ENCODE measurements at places on chromosomes 6 and 20.
A peak's percentile ranks its signal among the peaks of the same experiment; 100 is the strongest.

DNA sequence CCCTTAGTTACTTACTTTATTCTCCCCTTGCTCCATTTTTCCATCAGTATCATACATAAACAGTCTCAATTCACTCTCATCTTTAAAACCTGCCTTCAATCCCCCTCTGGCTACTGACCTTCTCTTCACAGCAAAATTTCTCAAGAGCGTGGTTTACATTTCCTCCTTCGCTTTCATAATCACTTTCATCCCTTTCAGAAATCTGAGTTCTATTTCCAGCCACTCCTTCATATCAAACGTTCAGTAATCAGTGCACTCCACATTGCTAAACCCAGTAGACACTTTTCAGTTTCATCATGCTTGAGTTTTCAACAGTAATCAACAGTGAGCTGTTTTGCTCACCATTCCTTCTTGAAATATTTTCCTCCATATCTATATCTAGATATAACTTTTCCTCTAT is 176.7 kb upstream of the HSF2 start:
- no peak for DNase-seq

DNA sequence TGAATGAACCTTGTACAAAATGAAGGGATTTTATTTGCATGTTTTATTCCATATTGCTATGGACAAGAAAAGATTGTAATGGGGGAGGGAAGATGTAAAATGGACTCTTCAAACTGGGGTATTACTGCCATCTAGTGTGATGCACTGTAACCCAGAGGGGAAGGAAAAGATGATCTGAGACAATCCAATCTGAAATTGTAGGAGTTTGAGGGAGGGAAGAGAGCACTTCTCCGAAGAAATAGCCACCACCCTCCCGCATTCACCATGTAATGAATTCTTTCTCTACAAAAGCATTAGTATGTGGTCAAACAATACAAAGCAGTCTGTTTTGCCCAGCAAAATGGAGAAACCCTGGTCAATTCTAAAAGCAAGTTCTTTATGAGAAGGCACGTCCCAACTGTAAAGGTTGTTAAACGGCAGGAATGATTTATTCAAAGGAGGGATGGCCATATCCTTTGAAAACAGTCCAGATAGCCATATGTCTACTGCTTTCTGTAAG is 679.5 kb upstream of the NRSN1 start:
- DNase-seq = peak; percentile 80

GRCh38 chr20:50368386-50368785 is 141.8 kb upstream of the PTPN1 start:
- DNase-seq = no peak

DNA sequence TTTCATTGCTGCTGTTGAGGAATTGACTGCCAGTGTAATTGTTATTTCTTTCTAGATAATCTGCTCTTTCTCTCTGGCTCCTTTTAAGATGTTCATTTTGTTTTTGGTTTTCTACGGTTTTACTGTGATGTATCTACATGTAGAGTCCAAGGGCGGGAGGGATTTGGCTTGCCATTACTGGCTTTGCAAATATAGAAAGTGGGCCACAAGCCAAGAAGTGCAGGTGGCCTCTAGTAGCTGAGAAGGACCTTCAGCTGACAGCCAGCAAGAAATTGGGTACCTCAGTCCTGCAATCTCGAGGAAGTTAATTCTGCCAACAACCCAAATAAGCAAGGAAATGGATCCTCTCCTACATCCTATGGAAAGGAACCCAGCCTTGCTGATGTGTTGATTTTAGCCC is 42.8 kb upstream of the GLP1R start:
- DNase-seq = peak; percentile 32

DNA sequence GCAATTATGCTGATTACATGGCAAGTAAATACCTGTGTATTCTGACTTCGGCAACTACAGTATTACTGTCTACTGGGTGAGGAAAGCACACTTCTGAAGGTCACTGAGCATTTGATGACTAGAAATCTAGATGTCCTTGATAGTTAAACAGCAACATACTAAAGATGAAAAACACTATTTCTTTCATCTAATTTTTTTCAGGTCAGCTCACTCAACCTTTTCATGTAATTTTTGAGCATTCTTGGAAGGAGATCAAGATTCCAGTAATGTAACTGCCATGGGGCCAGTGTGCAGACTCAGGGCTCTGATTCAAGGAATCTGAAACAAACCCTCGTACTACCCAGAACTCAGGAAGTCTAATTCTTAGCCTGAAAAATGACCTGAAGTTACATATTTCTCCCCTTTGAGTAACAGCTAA is 222.6 kb upstream of the TAB2 start:
- DNase-seq = no peak

DNA sequence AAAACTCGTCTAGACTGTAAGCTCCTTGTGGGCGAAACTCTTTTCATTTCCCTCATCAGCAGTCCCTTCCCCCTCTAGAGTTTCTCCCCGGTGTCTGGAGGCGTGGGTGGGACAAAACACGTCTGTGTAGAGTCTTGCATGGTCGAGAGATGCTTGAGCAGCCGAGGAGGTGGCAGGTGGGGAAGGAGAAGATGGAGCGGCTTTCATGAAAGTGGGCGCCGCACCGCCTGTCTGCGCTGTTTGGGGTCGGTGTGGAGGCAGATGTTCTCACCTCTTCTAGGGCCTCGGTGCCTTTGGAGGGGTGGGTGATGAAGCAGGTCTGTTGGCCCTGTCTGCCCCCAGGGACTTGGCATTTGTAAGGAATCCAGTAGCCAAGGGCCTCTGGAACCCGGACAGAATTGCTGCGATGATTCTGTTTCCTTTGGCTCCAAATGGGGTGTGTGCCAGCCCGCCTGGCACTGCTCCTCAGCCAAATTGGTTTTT is 1.2 kb downstream of the BRPF3 start:
- peak; percentile 91 for DNase-seq

GRCh38 chr6:971981-972640 is 279.2 kb upstream of the EXOC2 start:
- no peak for DNase-seq

- peak; percentile 28 for DNase-seq
These were observed 101.3 kb downstream of the QRSL1 start for GRCh38 chr6:106730718-106731117.

GRCh38 chr6:14172562-14172961 is 55.0 kb downstream of the CD83 start:
- no peak for DNase-seq

GRCh38 chr20:60883496-60883895 is 368.6 kb upstream of the CDH4 start:
- DNase-seq = no peak

- DNase-seq = no peak
These were observed 14.1 kb upstream of the CD24 start for GRCh38 chr6:106988664-106989063.

- no peak for DNase-seq
These were observed 525.8 kb upstream of the POU3F2 start for GRCh38 chr6:98308564-98308963.

- DNase-seq = no peak
These were observed 294.3 kb downstream of the CDC5L start for GRCh38 chr6:44681761-44682160.

DNA sequence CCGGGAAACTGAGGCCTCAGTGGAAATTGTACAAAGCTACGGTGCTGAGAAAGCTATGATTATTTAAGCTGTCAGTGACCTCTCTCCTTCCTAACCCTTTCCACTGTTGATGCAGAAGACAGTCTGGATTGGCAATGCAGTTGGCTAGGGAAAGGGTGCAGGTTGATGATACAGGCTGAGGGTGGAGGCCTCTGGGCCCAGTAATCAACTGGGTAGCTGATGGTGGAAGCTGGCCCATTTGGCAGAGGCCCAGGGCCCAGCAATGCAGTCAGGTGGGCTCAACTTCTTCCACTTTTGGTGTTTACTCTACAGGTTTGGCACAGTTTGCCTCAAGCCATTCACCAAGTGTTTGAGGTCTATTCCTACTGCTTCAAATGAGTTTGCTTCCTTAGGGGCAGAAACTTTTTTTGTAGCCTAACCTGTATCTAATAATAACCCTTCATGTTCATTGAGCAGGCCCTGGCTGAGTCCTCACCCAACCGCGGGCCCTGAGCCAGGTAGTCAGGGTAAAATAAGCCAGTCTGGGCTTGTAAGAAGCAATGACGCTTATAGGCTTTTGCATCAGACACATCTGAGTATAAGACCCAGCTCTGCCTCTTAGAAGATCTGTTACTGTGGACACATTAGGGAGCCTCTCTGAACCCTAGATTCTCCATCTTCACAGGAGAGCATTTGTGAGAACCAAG is 12.1 kb downstream of the BCL2L1 start:
- peak; percentile 81 for DNase-seq

DNA sequence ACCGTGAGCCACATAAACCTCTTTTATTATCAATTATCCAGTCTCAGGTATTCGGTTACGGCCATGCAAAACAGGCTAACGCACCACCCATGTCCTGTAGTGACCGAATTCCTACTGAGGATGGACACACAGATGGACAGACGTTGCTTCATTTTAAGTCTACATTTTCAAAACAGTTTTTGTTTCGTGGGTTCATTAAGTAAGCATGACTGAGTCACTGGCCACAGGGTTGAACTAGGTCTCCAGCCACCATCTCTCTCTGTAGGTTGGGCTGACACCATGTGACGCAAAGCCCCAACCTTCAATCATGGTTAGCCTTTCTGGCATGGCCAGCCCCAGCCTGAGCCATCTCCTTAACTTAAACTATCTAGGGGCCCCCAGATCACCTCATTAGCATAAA is 110.0 kb upstream of the SLC22A23 start:
- DNase-seq = no peak

- DNase-seq = no peak
These were observed 527.1 kb downstream of the QKI start for GRCh38 chr6:163941624-163941976.

- no peak for DNase-seq
These were observed 268.3 kb upstream of the TAB2 start for GRCh38 chr6:149049230-149049629.

DNA sequence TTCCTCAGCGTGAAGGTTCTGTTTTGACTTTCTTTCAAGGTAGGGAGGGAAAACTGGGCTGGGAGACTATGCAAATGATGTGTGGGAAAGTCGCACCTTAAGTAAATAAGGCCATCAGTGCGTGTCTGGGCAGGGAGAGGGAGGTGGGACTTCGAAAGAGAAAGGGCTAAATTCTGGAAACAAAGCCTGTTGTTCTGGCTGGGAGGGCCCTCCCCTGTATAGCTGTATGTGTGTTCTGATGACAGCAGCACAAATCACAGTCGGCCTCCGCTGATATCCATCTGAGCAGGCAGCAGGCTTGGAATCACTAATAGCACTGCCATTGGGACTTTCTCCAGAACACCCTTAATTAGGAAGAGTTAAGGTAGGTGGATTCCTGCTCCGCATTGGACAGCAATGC is 19.2 kb downstream of the JAG1 start:
- DNase-seq = no peak

DNA sequence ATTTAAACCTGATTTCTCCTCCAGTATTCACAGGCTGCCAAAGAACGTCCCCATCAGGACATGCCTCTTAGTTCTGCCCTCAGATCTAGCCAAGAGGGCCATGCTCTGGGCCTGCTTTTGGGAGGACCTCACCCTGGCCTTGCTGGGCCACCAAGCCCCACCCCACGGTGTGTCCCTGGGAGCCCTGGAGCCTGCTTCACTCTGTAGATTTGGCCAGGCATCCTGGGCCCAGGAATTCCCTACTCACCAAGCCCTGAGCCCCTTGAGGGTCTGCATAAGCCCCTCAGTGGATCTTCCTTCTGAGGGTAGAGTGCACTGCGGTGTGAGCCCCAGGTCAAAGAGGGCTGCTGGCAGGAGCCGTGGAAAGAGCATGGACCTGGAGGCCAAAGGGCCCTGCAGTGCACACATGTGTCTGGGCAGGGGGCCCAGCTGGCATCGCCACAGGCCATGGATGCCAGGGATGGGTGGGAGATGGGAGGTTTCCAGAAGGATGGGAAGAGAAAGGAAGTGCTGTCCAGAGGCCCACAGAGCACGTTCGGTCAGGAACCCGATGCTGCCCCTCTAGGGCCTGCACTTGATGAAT is 98.0 kb downstream of the DACT2 start:
- DNase-seq = no peak

DNA sequence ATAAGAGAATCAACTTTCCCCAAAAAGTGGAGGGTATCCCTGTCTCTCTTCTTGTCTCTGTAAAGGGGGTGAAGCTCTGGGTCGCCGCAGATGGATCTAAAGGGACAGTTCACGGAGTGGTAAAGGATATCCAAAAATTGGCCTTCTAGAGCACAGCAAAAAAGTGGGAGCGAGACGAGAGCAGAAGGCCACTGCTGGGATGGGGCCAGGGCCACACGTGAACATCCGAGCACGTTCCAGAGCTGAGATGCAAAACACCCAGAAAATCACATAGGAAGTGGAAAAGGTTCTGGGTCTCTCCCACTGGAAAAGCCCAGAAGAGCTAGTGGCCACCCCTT is 837 bp downstream of the TRAM2 start:
- no peak for DNase-seq

DNA sequence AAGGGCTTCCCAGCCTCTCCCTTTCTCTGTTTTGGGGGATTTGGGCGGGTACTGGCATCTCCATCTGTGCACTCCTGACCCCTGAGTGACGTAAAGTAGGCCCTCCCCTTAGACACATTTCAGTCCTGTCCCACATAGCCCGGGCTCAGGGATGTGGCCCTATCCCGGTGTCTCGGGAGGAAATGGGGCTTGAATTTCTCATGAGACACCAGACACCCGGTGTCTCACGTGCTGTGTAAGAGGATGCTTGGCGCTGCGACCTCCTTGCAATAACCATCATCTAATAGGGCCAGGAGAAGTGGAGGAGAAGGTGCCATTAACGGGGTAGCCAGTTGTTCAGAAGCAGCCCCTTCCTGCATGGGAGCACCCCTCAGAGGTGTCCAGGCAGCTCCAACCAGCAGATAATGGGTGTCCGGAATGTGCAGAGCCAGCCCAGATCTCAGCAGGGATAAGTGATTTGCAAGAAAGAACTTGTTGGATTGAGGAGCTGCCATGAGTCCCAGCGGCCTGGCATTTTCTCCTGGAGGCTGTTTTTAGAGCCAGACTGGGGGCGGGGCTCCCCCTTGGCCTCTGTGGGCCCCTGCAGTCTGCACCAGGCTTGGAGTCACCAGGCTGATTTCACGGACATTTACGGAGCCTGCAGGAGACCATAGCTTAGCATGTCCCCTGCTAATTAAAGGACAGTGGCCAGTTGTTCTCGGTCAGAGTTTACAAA is 372.0 kb downstream of the PREX1 start:
- peak; percentile 86 for DNase-seq

DNA sequence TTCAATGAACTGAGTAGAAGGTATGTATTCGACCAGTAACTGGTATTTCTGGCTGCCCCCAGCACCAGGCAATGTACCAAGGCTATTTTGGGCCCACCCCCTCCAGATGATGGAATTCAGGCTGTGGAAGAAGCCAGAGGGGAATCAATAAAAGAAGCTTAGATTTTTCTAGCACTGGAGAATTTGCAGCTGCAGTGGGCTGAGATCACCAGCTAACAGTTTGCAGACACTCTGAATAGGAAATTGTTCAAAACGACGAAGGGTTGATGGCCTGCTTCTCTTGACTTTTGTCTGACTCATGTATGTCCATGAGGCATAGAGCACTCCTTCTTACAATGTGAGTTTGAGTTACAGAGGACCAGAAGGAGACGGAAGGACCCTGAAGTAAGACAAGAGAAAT is 32.4 kb upstream of the FBXO9 start:
- no peak for DNase-seq

All from NCI-H446 (cell line).